Stimulated activated CD4-positive, alpha-beta T cell treated with anti-CD3 and anti-CD28 coated beads, Interleukin-12 subunit alpha, Interleukin-12 subunit beta, amount 100 ng/mL, for 48 hours (primary cell): ENCODE measurements at places on chromosomes 2 and 18.
A peak's percentile ranks its signal among the peaks of the same experiment; 100 is the strongest.

DNA sequence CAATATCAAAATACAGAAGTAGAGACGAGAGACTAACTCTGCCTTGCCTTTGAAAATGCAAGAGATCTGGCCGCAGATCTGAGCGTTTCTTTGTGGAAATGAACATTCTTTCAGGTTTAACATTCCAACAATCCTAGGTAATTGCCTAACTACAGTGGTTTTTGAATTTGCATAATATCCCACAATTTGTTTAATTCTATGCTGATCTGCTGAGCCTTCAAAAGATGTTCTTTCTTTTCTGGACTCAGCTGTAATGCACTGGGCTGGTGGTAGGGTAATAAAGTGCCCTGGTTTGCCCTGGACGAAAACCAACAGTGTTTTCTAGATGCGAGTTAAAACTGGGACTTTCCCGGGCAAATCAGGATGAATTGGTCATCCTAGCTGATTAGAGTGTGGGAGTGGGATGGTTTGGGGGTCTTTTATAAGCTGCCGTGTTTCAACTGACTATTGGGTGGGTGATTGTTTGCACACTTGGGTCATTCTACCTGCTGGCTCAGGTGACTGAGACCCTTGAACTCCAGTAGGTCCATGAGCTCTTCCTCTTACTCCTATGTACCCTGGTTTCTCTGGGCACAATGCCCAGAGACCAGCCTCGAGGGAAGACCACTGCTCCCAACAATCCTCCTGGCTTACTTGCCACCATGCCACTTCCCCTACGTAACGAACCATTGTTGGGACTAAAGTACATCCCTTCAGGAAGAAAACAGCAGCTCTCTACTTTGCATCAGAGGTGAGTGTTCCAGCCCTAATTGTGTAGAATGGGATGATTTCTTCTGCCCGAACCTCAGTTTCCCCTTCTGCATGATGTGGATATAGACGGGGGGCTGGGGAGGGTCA is 3.4 kb upstream of the PAX8 start:
- DNase-seq, result no peak

DNA sequence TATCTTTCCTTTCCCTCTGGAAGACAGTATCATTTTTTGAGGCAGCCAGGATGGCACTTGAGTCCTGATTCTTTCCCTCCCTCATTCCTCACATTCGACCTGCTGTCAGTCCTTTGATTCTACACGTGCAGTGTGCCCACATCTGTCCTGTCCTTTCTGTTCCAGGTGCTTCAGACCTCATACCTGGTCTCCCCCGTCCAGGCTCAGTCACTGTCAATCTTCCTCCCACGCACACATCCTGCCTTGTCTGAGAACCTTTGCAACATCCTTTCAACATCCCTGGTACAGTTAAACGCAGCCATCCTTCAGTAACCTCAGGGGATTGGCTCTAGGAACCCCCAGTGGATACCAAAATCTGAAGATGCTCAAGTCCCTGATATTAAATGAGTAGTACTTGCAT is 10.1 kb downstream of the BCL2 start:
- no peak for DNase-seq

DNA sequence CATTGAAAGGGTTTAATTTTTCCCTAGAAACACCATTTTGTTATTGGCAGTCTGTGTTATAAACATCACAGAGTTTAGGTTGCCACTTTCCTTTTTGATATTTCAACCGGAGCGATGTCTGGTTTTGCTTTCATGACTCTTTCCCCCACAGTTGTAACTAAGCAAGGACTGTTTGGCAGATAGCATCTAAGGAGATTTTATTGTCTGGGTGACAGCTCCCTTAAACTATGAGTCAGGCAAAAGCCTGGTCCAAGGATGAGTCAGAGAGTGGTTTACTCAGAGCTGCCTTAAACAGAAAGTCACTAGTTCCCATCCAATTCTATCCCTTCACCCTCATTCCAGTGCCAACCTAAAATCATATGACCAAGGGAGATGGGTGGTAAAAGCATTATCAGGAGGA is 341.6 kb upstream of the VWC2L start:
- no peak for DNase-seq

- no peak for DNase-seq
Measured at GRCh38 chr2:66426244-66427111, 8.4 kb upstream of the MEIS1 start.

DNA sequence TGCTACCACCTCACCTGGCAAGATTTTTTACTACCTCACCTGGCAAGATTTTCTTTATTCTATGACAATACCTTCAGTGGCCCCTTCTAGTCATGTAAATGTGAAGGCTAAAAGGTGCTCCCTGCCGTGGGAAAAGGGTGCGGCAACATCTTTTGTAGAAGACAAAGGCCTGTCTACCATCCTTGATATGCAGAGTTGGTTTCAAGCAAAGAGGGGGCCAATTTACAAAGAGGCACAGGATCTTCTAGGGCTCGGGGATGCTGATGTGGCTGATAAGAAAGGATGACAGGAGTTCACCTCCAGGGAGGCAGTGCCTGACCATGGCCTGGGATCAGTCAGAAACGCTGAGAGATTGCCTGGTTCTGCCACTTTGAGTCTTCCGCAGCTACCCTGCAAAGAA is 165.4 kb upstream of the SLC1A4 start:
- no peak for DNase-seq

DNA sequence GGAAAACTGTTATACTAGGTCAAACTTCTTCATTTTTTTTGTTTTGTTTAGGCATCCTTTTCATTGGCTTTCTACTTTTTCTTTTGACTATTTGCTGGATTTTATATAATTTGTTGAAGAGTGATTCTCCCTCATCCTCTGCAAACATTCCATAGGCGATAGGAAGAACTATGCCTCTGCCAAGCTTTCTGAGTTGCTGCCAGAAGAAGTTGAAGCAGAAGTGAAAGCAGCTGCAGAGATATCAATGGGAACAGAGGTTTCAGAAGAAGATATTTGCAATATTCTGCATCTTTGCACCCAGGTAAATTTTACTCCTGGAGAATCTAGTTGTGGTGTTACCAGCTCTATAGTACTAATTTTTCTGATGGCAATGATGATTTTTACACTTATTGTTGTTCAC is 25.4 kb downstream of the NOP58 start:
- no peak for DNase-seq

GRCh38 chr2:72442270-72442669 is 294.6 kb upstream of the CYP26B1 start:
- no peak for DNase-seq

DNA sequence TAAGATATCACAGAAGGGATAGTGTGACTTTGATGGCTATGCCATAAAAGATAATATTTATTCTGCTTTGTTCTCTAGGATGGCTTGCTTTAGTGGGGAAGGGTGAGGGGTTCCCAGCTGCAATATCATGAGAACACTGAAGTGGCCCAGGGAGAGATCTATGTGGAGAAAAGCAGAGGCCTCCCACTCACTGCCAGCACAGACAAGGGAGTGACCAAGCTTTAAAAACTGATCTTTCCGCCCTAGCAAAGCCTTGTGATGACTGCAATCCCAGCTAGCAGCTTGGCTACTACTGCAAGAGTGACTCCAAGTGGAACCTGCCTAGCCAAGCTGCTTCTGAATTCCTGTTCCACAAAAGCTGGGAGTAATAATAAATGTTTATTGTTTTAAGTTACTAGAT is 7.8 kb upstream of the DDX1 start:
- no peak for DNase-seq

- DNase-seq, result no peak
Measured at GRCh38 chr18:40841467-40841866, 1113.6 kb upstream of the PIK3C3 start.

DNA sequence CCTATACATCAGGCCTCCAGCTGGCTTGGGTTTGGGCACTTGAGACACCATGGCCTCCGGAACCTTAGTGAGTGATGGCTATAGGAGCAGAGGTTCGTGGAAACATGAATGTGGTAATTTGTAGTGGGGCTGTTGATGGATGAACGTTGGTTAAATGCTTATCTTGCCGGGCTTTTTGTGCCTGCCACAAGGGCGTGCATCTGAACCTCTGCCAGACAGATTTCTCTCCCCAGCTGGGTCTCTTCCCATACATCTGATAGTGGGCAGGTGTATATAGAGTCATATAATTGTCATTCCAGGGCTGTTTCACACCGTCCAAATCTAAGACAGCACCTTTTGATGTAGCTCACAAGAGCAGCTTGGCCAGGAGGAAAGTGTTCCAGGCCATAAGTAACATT is 14.7 kb downstream of the LAMA3 start:
- no peak for DNase-seq

- no peak for DNase-seq
Measured at GRCh38 chr2:207603486-207603885, 21.7 kb downstream of the METTL21A start.

DNA sequence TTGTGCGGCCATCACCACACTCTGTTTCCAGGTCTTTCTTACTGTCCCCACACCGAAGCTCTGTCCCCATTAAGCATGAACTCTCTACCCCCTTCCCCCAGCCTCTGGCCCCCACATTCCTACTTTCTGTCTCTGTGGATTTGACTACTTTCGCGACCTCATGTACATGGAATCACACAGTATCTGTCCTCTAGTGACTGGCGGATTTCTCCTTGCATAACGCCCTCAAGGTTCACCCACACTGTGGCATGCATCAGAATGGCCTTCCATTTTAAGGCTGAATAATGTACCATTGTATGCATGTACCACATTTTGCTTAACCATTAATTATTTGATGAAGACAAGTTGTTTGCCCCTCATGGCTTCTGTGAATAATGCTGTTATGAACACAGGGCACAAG is 467.6 kb upstream of the HS6ST1 start:
- DNase-seq, result no peak

DNA sequence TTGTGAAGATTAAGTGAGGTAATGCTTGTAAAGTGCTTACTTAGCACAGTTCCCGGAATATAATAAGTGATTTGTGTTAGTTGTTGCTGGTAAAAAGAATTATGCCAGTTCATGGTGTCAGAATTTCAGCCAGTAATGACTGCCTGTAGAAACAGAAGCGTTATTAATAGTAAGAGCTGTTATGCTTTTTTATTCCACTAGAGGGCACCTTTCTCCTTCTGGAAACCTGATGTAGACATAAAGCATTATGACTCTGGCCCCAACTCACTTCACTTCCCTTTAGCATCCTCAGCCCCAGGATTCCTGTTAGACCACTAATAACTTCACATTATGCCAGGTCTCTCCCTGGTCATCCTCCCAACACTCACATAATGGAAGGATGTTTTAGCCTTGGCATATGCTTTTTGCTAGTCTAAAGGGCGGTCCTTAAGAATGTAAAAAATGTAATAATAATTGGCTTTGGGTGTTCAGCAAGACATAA is 34.9 kb downstream of the C18orf54 start:
- no peak for DNase-seq

- DNase-seq, result no peak
Measured at GRCh38 chr2:96872591-96873349, 2.9 kb upstream of the SEMA4C start.

- DNase-seq, result no peak
Measured at GRCh38 chr2:82959727-82960126, 1499.4 kb downstream of the SUCLG1 start.

DNA sequence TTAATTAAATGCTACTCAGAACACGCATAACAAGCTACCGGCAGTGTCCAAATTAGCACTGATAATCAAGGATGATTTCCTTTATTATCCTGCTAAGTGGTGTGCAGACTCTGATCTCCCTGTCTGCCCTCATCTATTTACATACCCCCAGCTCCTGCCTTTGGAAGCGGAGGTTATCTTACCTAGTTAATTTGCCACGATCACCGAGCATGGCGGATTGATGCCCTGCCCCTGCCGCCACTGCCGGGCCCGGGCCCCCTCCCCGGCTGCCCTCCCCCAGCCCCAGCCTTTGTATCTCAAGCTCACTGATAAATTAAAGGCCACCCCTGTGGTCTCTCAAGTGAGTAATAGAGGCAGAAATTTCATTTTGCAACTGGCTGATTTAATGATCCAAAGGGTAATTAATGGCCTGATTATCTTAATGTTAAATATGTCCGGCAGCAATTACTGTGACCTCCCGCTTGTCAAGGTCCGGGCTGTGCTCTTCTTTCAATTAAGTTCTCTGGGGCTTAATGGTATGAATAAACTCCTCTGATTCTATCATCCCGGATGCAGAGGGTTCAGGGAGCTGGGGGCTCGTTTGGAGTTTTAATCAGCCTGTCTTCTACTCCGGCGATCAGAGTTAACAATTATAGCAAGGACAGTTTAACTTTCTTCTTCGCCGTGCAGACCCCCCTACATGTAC is 113.4 kb downstream of the GBX2 start:
- no peak for DNase-seq

DNA sequence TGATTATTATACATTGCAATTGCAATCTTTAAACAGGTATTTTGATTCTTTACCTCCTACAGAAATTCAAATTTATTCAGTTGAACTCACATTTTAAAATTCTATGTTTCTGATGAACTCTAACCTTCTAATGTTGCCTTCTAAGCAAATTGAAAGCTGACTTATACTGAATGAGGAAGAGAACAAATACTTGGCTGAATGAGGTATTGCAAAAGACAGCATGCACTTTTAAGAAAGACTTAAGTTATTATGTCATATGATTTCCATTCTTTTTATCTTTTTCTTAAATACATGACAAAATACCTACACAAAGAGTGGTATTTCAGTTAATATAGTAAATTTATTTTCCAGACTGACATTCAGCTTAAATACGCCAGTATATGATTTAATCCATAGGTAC is 64.7 kb downstream of the FAM228A start:
- DNase-seq, result no peak

- DNase-seq, result no peak
Measured at GRCh38 chr2:46632349-46632748, 153.0 kb downstream of the TMEM247 start.

- DNase-seq, result no peak
Measured at GRCh38 chr18:48613589-48614404, 75.0 kb downstream of the CTIF start.

DNA sequence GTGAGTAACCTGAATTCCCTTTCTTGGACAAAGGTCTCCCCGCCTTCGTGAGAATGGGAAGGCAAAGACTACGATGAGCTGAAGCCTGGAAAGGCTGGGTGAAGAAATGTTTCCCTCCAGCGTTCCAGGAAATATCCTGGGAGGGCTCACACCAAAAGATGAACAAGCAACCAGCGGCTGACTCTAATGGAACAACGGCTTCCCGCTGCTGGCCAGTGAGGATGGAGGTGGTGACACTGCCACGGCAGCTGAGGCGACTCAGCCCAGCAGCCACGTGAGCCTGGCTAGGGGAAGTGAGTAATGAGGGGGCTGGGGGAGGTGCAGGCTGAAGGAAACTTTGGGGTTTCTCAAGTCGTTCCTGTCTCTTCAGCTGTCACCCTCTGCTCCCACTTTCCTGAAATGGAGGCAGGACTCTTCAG is 105.0 kb upstream of the SMAD7 start:
- DNase-seq, result peak; percentile 18
